ENCODE measurements at places on chromosomes 4 and X.

DNA sequence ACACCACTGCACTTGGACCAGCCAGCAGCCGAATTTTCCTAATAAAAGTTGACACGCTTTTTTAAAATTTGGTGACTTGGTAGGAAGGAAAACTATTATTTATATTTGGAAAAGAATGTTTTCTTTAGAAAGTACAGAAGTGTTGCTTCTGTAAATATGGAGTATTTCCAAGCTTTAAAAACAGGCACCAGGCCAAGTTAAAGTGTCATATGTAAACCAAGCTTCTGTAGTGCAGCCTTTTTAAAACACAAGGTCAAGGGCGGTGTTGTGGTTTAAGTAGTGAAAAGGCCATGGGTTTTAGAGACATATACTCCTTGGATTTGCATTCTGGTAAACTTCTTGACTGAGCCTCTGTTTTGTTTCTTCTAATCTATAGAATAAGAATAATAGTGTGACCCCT lies 62.7 kb downstream of the TRIM2 start:
- no peak for DNase-seq

- DNase-seq = no peak
Measured at GRCh38 chr4:130028552-130028951, 932.6 kb downstream of the C4orf33 start.

DNA sequence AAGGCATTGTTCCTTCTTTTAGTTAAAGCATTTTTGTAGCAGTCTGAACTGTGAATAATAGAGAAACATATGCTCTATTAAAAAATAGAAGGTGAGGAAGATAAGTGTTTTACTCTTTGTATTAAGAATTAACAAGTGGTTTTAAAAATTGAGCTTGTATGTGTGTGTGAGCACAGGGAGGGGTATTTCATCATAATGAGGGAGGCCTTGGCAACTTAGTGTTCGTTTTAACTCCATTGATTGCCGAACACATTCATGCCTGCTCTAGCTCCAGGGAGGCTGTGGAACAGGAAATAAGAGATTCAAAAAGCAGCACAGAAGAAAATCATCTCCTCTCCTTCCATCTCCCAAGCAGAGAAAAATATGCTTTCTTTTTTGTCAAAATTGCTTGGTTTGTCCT lies 14.8 kb downstream of the SHROOM3 start:
- no peak for DNase-seq

DNA sequence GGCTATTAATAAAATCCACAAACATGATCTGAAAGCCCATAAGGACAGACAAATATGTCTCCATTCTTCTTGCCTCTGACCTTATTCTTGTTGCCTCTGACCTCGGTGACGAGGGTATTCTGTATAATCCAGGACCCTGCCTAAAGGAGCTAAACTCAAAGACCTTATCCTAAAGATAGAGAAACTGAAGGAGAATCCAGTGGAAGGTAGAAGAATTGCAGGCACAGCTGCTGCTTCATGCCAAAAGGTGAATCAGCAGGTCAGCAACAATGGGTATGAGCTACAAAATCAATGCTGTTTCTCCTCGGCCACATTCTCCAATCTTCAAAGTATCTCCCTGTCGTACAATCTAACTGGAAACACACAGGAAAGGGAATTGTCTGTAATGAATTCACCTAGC lies 71.4 kb downstream of the INTS6L start:
- no peak for DNase-seq

- DNase-seq = no peak
Measured at GRCh38 chr4:38069271-38069760, 109.1 kb downstream of the PTTG2 start.

GRCh38 chrX:40176351-40177116 lies 78.8 kb upstream of the BCOR start:
- peak; percentile 58 for DNase-seq

DNA sequence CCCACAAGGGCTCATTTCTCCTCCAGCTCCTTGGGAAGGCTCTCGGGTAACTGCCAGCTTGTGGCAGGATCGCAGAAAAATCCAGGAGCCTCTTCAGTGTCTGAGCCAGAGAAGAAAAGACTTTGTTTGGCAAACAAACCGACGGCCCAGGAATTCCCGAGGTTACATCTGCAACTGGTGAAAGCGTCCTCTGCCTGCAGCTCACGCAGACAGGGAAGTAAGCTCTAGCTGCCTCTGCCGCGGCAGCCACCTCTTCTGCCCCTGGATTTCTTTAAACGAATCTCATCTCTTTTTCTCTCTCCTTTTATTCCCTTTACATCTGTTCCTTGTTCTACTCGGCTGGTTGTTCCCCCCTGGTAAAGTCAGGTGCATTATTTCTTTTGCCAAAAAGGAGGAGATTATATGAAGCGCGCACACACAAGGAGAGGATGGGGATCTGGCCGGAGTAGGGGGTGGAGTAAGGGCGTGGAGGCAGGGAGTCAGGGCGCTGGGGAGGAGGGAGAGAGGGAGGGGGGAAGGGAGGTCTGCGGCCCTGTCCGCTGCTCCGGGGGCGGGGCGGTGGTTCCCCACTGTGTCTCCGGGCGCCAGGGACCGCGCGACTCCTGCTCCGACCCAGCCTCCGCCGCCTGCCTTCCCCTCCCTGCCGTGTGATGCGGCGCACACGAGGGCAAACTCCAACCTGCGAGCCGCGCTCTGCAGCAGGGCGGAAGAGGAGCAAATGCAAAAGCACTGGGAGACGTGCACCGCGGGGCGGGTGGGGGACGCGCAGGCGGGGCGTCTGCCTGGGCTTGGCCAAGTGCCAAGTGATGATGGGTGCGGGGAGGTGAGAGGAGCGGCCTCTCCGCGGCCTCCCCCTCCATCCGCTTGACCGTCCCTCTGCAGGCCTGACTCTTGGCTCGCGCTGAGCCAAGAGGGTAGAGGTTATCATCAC lies at the start of gene DCHS2:
Gene DCHS2, minus strand, starts transcription at position 459 of the 931 bp plus-strand sequence. Its CDS starts 444 bp downstream, at position 15.
- DNase-seq = no peak

GRCh38 chr4:38669208-38669607 lies 5.2 kb downstream of the KLF3 start:
- DNase-seq = no peak

GRCh38 chr4:93633721-93634120 lies 194.8 kb upstream of the ATOH1 start:
- DNase-seq = no peak

DNA sequence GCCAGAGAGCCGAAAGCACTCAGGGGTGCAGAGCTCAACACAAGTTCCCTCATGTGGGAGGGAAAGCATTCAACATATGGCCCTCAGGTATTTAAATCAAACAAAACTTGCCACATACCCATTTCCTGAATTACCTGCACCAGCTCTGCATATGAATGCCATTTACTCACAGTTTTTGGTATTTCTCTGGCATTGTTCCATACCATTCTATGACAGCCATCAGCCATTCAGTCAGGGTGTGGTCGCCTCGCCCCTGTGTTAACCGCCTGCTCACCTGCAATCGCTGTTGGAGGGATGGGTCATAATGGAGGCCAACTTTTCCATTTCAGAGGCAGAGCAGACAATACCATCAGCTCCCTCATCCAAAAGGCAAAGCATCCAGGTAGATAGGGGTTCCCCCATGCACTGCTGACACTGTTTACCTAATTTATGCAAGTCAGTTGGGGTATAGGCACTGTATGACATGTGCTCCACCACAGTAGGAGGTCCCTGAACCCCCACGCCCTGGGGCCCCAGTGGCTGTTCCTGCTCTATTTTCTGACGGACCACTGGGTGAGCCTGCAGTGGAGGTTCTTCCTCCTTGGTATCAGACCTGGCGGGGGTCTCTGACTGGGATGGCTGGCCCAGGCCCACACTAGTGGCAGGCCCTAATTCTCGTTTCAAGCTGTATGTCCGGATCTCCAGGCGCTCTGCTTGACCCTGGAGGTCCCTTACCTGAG lies 227.1 kb downstream of the ADGRL3 start:
- no peak for DNase-seq

GRCh38 chrX:154368630-154369448 lies 5.6 kb downstream of the FLNA start:
- peak; percentile 75 for DNase-seq

- DNase-seq = no peak
Measured at GRCh38 chrX:136933611-136934145, 53.2 kb upstream of the RBMX start.

- no peak for DNase-seq
Measured at GRCh38 chrX:153968754-153969124, 2.9 kb downstream of the HCFC1 start.

GRCh38 chr4:1036976-1037810 lies 25.8 kb downstream of the FGFRL1 start:
- no peak for DNase-seq

DNA sequence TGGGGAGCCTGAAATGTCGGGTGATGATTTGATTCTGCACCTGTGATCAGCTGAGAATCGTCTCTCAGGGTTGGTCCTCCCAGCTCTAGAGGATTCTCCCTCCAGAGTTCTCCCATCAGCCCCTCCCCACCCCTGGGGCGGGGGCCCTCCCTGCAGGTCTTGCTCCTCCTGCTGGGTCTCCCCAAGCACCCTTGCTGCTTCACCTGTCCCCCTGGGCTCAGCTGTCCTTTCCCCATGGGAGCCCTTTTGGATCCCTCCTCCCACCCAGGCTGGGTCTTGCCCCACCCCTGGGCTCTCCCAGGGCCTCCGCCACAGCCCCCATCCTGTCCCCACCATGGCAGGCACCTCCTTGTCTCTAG lies 22.2 kb downstream of the PSAPL1 start:
- DNase-seq = no peak

DNA sequence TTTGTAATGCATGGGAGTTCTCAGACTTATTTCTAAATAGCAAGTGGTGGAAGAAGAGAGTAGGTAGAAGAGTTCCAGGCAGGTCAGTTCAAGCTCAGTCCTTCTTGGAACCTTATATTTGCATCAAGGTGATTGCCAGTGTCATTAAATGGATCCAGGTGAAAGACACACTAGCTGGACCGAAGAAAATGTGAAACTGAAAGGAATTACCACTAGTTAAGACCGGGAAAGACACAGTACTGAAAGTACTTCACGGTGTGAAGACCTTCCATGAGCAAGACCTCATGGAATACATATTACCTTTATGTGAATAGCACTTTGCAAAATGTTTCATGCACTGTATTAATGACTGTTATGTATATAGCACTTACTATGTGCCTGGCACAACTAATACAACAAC lies 19.1 kb downstream of the TMEM150C start:
- no peak for DNase-seq

Measured in activated naive CD8-positive, alpha-beta T cell treated with anti-CD3 and anti-CD28 coated beads, Interleukin-2, amount 50 U/mL, for 16 hours (primary cell).